ENCODE measurements at places on chromosomes 7 and 10.

GRCh38 chr7:8320174-8320573 lies 58.2 kb upstream of the ICA1 start:
- no peak for DNase-seq

GRCh38 chr7:32357535-32358277 lies 132.5 kb downstream of the LSM5 start:
- DNase-seq: peak; percentile 24

DNA sequence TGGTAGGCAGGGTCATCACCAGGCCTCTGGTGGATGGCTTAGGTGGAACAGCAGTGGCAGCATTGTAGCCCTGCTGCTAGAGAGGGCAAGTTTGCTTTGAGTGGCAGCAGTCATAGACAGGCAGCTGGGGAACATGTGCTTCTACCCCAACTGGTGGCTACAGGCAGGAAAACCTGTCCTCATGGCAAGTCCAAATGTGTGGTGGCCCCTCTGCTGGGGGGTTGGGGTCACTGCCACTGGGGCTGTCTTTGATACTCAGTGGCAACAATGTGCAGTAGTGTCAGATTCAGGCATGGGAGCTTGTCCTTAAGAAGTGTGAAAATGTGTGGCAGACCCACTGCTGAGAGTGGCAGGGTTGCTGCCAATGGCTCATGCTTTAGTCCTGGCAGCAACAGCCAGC lies 186.2 kb upstream of the NPSR1 start:
- no peak for DNase-seq

- no peak for DNase-seq
These were observed 6.5 kb upstream of the MTPAP start for GRCh38 chr10:30355601-30356000.

- DNase-seq: no peak
These were observed 760.7 kb downstream of the LRMDA start for GRCh38 chr10:76192151-76192550.
